ENCODE measurements at places on chromosomes 1 and 21. TPM values are rescaled to one million over a fixed set of nuclear protein-coding genes. Genes with fewer than 3 reads are reported as not detected.

Gene MTARC1
- 8.7 TPM for total RNA-seq

Gene SIKE1
- 37.3 TPM for total RNA-seq

Gene PCAT6
- not detected for total RNA-seq

Gene RXRG
- not detected for total RNA-seq

Gene SFN
- not detected for total RNA-seq

Gene RSPH1
- total RNA-seq: not detected

Gene OR2AK2
- total RNA-seq: not detected

Gene FMO2
- 0.72 TPM for total RNA-seq

Gene LY9
- total RNA-seq: not detected

Gene HNRNPCL2
- not detected for total RNA-seq

Gene FMN2
- total RNA-seq: 0.69 TPM

Gene PTGFR
- 8.9 TPM for total RNA-seq

Gene SYF2
- 40.8 TPM for total RNA-seq

- no peaks in the 10 kb centered on the region for H3K27me3 ChIP-seq
- H3K4me1 ChIP-seq: no peaks in the 10 kb centered on the region
- no peak overlapping the region for H3K4me3 ChIP-seq
Measured at GRCh38 chr1:241460098-241460873, 59.3 kb downstream of the FH start.

DNA sequence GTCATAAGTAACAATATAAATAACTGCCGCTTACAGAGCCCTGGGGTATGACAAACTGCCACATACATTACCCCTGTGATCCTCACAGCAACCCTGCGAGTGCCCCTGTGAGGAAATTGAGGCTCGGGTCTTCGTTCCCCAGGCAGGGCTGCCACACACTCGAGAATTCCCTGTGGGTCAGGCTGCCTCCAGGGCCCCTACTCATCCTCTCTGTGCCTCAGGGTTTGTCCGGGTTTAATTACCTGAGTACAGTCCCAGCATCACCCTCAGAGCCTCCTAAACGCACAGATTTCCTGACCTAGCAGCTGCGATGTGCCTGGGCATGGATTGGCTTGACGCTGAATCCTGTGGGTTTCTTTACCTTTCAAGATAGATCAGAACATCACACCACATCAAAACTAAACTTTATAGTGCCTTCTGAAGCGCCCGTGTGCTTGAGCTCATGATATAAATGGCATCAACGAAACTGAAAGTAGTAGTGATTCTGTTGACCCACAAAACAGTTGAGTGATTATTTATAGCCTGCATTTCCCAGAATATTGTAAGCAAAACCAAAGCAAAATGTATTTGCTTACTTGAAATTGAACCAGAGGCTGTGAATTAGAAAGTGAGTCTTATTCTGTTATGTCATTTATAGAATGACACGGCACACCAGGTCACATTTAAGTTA is 14.0 kb downstream of the SLC37A1 start:
- H3K27me3 ChIP-seq: no peaks in the 10 kb centered on the region
- H3K4me3 ChIP-seq: no peak overlapping the region
- no peak overlapping the region for H3K27ac ChIP-seq
- no peaks in the 10 kb centered on the region for H3K36me3 ChIP-seq

GRCh38 chr1:47192458-47193384 is 2.9 kb upstream of the PDZK1IP1 start:
- H3K27ac ChIP-seq: no peak overlapping the region
- peaks cover 6% of the 10 kb centered on the region for H3K4me1 ChIP-seq
- no peaks in the 10 kb centered on the region for H3K36me3 ChIP-seq
- H3K27me3 ChIP-seq: no peaks in the 10 kb centered on the region
- peak; percentile 78 for DNase-seq
- no peak overlapping the region for H3K4me3 ChIP-seq

GRCh38 chr21:33299181-33299752 is 25.5 kb upstream of the IFNAR1 start:
- H3K4me1 ChIP-seq: peaks cover 14% of the 10 kb centered on the region
- H3K27me3 ChIP-seq: no peaks in the 10 kb centered on the region
- no peak for DNase-seq
- peaks cover 8% of the 10 kb centered on the region for H3K36me3 ChIP-seq

DNA sequence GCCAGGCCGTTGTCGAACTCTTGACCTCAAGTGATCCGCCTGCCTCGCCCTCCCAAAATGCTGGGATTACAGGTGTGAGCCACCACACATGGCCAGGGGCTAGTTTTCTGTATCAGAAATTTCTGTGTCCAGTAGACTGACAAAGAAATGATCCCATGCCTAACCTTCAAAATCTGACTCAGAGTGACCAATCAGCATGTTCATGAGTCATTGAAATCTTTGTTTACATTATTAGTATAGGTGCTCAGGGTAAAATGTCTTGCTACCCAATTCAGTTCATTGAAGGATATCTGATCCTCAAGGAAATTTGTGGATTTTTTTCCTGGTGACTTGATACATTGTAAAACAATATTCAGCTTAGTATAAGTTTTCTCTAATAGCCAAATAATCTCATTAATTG is 11.0 kb upstream of the LDLRAD2 start:
- DNase-seq: no peak
- no peak overlapping the region for H3K4me3 ChIP-seq
- H3K36me3 ChIP-seq: no peaks in the 10 kb centered on the region

DNA sequence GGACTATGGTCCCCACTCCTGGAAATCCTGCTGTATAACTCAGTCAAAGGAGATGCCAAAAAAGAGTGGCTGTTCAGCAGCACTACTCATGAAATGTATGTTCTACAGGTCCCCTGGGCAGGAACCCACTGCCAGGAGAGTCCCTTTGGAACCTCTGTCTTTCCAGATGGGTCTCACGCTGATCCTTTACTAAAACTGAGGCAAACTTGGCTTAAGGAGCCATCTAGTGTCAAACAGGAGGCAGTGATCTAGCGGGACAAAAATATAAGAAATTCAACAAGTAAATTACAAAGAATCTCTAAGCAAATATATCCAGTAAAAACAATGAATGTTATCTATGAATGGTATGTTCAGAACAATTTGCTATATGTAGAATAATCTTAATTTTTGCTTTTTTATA is 80.5 kb upstream of the PRMT6 start:
- H3K36me3 ChIP-seq: no peaks in the 10 kb centered on the region
- DNase-seq: no peak
- no peak overlapping the region for H3K4me3 ChIP-seq
- no peak overlapping the region for H3K27ac ChIP-seq

DNA sequence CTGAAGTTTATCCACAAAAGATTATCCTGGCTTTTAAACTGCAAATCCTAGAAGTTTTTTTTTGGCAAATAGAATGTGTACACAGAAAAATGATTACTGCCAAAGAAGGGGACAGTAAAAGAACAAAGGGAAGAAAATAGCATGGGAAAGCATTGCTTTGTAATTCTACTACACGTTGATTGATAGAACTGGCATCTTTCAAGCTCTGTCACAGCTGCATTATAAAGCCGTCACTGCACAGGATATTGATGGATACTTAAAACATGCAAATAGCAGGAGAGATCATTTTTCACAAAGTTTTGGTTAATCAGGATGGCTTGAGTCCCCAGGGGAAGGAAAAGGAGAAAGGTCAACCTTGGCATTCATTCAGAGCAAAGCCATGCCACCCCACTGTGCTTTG is 183.7 kb upstream of the RRP15 start:
- H3K4me1 ChIP-seq: no peaks in the 10 kb centered on the region
- no peak overlapping the region for H3K4me3 ChIP-seq
- no peaks in the 10 kb centered on the region for H3K27me3 ChIP-seq
- no peaks in the 10 kb centered on the region for H3K36me3 ChIP-seq

DNA sequence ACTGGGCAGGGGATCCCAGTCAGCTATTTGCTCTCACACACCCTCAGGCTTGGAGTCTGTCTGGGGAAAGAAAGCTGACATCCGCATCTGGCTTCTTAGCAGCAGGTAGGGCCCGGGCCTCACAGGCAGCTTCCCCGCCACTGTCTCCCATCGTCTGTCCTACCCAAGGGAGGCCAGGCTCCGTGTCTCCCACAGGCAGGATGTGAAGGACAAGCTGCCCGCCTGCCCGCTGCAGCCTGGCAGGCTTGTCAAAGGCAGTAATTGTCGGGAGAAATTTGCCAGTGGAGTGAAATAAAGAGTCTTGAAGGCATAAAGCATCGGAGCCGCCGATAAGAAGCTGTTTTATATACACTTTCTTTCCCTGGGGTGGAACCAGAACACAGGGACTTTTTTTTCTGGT is 44.0 kb upstream of the DISP3 start:
- no peak for DNase-seq
- H3K36me3 ChIP-seq: no peaks in the 10 kb centered on the region
- no peaks in the 10 kb centered on the region for H3K27me3 ChIP-seq

- H3K4me1 ChIP-seq: peaks cover 4% of the 10 kb centered on the region
- DNase-seq: no peak
- no peaks in the 10 kb centered on the region for H3K36me3 ChIP-seq
- H3K27ac ChIP-seq: no peak overlapping the region
- H3K27me3 ChIP-seq: no peaks in the 10 kb centered on the region
- H3K4me3 ChIP-seq: no peak overlapping the region
Measured at GRCh38 chr1:20190256-20191160, 4.2 kb upstream of the PLA2G2C start.

GRCh38 chr1:153000294-153000693 is 1.3 kb upstream of the SPRR3 start:
- no peaks in the 10 kb centered on the region for H3K36me3 ChIP-seq
- no peak overlapping the region for H3K4me3 ChIP-seq
- H3K4me1 ChIP-seq: no peaks in the 10 kb centered on the region
- no peak overlapping the region for H3K27ac ChIP-seq

GRCh38 chr1:20480951-20481617 is 4.9 kb downstream of the CAMK2N1 start:
- H3K4me3 ChIP-seq: no peak overlapping the region
- no peaks in the 10 kb centered on the region for H3K36me3 ChIP-seq
- peaks cover 36% of the 10 kb centered on the region for H3K4me1 ChIP-seq
- no peaks in the 10 kb centered on the region for H3K27me3 ChIP-seq

DNA sequence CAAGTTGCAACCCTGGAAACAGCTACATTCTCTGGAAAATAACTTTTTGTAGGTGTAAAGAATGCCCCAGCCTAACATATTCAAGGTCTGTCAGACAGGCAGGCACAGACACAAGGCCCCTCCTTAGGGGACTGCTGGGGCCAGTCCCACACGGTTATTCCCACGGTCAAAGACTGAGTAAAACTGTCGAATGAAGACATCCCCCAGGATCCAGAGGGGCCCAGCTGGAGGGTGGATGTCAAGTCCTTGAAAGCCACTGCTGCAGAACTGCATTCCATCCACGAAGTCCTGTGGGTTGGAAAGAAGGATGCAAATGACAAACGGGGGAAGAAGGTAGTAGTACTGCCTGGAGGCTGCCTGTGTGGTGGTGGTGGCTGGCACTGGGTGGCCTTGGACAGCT is 6.9 kb upstream of the RAB7B start:
- H3K4me3 ChIP-seq: no peak overlapping the region
- H3K27ac ChIP-seq: no peak overlapping the region
- no peaks in the 10 kb centered on the region for H3K4me1 ChIP-seq
- no peaks in the 10 kb centered on the region for H3K36me3 ChIP-seq
- H3K27me3 ChIP-seq: no peaks in the 10 kb centered on the region
- no peak for DNase-seq

- H3K27ac ChIP-seq: no peak overlapping the region
- no peak for DNase-seq
- H3K4me3 ChIP-seq: no peak overlapping the region
- H3K27me3 ChIP-seq: peaks cover 12% of the 10 kb centered on the region
- no peaks in the 10 kb centered on the region for H3K4me1 ChIP-seq
- H3K36me3 ChIP-seq: no peaks in the 10 kb centered on the region
Measured at GRCh38 chr1:56626546-56626945, 18.6 kb upstream of the PRKAA2 start.

DNA sequence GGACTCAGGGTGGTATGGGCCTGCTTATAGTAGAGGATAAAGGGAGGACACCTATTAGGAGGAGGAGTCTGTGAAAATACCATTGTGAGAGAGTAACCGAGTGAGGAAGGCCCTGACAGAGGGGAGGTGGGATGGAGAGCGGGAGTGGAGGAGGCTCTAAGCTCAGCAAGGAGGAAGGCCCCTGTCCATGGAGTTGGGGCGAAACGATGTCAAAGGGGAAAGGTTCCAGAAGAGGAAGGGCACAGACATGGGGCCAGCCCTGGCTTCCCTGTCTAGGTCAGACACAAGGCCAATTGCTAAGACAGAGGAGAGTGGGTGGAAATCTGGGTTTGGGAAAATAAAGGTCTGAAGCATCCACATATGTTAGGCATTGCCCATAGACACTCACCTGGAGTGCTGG is 44.2 kb downstream of the ELK4 start:
- no peak for DNase-seq
- H3K27me3 ChIP-seq: no peaks in the 10 kb centered on the region
- H3K4me3 ChIP-seq: no peak overlapping the region
- no peaks in the 10 kb centered on the region for H3K36me3 ChIP-seq

DNA sequence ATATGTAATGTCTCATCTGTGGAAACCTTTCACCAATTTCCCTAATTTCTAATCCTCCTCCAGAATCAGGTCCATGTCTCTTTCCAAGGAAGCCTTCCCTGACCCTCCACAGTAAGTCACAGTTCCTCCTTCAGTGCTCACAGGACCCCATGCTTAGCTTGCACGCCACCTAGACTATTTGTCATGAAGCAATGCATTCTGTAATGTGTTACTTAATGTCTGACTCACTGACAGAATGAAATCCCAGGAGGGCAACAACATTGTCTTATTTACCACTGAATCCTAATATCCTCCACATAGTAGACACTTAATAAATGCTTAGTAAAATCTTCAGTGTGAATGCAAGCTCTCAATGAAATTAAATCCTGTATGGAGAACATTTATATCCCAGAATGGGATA is 245.9 kb upstream of the PLD5 start:
- H3K27me3 ChIP-seq: no peaks in the 10 kb centered on the region
- H3K4me1 ChIP-seq: no peaks in the 10 kb centered on the region
- H3K27ac ChIP-seq: no peak overlapping the region
- no peak overlapping the region for H3K4me3 ChIP-seq
- no peak for DNase-seq

DNA sequence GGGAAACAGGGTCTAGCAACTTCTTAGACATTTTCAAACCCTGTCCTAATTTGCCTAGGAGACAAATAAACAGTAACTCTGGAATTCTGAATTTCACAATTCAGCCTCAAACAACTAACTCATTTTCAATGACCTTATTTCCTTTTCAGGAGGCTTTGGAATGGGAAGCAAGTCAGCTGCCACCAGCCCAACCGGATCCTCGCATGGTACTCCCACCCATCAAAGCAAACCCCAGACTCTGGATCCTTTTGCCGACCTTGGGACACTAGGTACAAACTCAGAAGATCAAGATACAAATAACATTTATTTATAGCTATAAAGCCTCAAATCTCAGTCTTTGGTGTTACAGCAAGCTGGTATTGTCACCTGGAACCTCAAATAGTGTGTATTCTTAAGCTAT is 18.9 kb upstream of the LEPR start:
- H3K4me3 ChIP-seq: no peak overlapping the region
- no peaks in the 10 kb centered on the region for H3K36me3 ChIP-seq
- H3K4me1 ChIP-seq: no peaks in the 10 kb centered on the region
- no peaks in the 10 kb centered on the region for H3K27me3 ChIP-seq
- DNase-seq: no peak
- no peak overlapping the region for H3K27ac ChIP-seq

DNA sequence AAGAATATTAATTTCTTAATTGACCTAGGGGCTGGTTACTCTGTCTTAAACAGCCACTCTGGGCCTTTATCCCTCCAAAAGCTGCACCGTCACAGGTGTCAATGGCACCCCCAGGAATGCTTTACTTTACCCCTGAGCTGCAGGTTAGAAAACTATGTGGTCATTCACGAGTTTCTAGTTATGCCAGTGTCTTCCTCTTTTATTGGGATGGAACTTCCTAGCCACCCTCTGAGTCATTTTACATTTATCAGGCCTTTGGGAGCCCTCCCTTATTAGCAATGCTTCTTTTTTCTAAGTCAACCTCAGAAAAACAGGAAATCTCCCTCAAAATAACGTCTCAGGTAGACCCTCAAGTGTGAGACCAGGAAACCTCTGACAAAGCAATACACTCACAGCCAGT is 59.4 kb upstream of the USH2A start:
- no peaks in the 10 kb centered on the region for H3K27me3 ChIP-seq
- H3K4me1 ChIP-seq: no peaks in the 10 kb centered on the region
- H3K36me3 ChIP-seq: no peaks in the 10 kb centered on the region

Measured in adrenal gland (tissue), 19 donors.